Stimulated activated naive CD8-positive, alpha-beta T cell treated with anti-CD3 and anti-CD28 coated beads, Interleukin-15, Interleukin-2, amounts not matched to agents 100 U/mL and 50 U/mL, for 24 hours (primary cell): ENCODE measurements at places on chromosomes 2 and 18.
A peak's percentile ranks its signal among the peaks of the same experiment; 100 is the strongest.

GRCh38 chr2:72538486-72538885 lies 287.3 kb downstream of the EXOC6B start:
- no peak for DNase-seq

- no peak for DNase-seq
Observed at GRCh38 chr2:221969830-221970144, 329.0 kb downstream of the PAX3 start.

DNA sequence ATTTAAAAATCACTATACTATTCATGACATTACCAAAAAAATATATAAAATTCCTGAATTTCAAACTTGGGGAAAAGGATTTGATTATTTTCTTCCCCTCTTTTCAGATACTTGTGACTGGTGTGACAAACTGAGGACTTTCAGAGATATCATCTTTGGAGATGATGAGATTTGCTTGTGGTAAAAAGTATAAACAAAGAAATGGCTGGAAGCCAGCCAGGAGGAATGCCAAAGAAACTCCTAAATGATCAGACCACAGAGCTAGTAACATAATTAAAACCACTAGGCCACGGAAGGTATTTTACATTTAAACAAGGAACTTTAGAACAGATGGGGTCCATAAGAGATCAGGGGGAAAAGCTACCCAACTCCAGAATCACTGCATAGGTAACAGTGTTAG lies 58.7 kb downstream of the PIGN start:
- no peak for DNase-seq

GRCh38 chr2:223460774-223461211 lies 141.4 kb downstream of the SCG2 start:
- DNase-seq: no peak

DNA sequence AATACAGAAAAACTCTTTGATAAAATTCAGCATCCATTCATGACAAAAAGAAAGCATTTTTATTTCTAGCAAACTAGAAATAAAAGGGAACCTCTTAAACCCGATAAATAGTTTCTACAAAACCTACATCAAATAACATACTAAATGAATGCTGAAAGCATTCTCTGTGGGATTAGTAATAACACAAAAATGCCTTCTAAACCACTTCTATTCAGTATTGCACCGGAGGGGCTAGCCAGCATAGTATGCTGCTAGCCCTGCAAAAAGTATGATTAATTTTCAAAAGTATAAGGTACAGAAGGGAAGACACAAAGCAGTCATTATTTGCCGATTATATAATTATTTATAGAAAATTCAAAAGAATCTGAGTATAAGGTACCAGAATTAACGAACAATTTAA lies 145.2 kb downstream of the DTNB start:
- no peak for DNase-seq

DNA sequence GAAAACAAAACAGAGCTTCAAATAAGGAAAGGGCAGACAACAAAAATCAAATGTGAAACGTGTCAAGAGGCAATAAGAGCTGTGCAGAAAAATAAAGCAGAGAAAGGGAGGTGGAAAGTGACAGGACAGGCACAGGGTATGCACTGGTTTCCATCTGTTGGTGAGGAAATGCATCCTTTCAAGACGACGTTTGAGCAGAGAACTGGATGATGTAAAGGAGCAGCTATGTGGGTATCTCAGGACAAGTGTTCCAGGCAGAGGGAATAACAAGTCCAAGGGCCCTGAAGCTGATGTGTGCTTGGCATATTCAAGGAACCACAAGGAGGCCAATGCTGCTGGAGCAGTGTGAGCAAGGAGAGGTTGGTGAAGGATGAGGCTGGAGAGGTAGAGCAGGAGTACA lies 168.9 kb upstream of the SERPINE2 start:
- DNase-seq: no peak

GRCh38 chr2:7270011-7270431 lies 352.8 kb downstream of the RNF144A start:
- no peak for DNase-seq

GRCh38 chr2:95025406-95026319 lies at the start of gene MAL:
Gene MAL, plus strand, starts transcription at chr2:95025708. Its CDS starts 85 bp downstream, at chr2:95025793.
- peak; percentile 69 for DNase-seq

DNA sequence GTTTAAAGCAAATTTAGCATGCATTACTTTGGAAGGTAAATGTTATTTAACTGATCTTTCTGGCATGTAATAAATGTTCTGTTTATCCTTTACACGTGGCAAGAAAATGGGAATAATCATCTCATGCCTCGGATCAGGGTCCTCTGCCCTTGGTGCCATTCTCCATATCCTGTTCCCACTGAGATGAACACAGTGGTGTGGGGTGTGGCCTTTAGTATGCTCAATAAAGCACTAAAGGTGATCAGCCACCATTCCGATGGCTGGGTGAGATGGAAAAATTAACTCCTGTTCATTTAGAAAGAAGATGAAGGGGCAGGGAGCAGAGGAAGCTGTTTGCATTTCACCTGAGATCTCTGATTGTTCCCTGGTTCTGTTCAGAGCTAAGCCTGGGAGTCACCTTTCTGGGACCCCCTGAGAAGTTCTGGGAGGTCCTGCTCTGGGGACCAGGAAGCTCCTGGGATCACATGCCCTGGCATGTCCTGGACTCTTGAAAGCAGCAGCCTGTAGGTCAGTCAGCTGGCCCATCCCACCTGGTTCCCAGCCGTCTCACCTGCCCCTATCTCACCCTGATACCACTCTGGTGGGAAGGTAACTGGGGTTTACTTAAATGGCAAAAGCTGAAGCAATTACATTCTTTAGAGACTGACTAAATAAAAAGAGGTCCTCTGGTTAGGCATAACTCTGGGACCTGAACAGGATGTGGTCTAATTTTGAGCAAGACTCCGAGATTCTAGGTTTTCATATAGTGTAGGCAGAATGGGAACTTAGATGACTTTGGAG lies 288.9 kb upstream of the EPAS1 start:
- no peak for DNase-seq

DNA sequence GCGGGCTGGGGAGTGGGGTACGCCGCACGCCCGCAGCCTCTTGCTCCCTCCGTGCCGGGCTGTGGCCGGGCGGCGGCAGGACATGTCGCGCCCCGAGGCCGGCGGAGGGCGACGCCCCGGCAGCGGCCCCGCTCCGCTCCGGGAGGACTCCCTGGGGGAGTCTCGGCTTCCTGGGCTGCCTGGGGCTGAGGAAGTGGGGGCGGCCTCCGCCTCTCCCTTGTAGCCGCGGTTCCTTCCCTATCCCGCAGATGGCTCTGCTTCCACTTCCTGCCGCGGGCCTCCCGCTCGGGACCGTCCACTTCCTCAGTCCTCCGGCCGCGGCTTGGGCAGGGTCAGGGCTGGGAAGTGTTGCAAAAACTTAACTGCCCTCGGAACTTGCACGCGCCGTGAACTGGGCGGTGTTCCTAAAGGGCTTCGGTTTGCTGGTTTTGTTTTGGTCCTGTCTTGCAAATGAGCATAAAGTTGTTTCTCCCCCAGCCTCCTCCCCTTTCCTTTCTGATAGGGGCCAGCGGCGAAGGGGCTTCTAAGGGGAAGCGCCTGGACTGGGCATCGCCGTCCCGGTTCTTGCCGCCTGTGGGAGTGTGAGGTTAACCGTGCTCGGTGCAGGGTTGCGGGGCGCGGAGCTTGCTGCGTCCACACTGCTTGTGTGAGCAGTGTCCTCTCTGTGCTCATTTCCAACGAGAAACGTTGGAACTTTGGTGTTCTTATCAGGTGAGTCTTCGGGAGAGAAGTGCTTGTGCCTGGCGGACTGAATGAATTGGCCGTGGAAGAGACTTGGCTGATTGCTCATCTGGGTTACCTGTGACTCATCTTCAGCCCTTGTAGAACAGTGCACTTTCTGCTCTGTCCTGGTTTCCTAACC lies 600 bp downstream of the RALB start:
- peak; percentile 55 for DNase-seq

- no peak for DNase-seq
Observed at GRCh38 chr2:76275788-76276187, 565.1 kb upstream of the GCFC2 start.

- DNase-seq: no peak
Observed at GRCh38 chr2:34317797-34318196, 718.7 kb upstream of the FAM98A start.

DNA sequence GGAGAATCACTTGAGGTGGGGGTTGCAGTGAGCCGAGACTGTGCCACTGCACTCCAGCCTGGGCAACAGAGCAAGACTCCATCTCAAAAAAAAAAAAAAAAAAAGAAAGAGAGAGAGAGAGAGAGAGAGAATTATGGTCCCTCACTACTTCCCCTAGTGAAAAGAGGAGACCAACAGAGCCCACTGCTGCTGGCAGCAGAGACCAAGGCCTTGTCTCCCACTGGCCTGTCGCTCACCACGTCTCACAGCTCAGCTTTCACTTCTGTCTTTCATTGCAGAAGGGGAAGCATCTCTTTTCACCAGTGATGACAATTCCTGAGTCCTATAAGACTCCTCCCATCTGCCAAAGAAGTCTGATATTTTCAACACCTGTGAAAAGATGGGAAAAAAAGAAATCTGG lies 81.3 kb downstream of the CLHC1 start:
- no peak for DNase-seq

GRCh38 chr2:32882816-32883810 lies 63.6 kb upstream of the LTBP1 start:
- no peak for DNase-seq
